GM12878 (cell line): ENCODE measurements at places on chromosomes 16 and 17.

- no peak overlapping the region for H3K27ac ChIP-seq
- H3K27me3 ChIP-seq = no peaks in the 10 kb centered on the region; the same call in none of the 2 replicates
- H3K4me1 ChIP-seq = no peaks in the 10 kb centered on the region
- H3K36me3 ChIP-seq = no peaks in the 10 kb centered on the region
- H3K4me3 ChIP-seq = no peak overlapping the region
- no peak for DNase-seq
Measured at GRCh38 chr16:25689137-25689836, 2.5 kb upstream of the HS3ST4 start.

GRCh38 chr17:82830249-82830661, 9.6 kb downstream of the ZNF750 start:
- DNase-seq = no peak
- H3K4me3 ChIP-seq = no peak overlapping the region
- H3K4me1 ChIP-seq = no peaks in the 10 kb centered on the region
- no peak overlapping the region for H3K27ac ChIP-seq

- no peaks in the 10 kb centered on the region for H3K27me3 ChIP-seq
- H3K27ac ChIP-seq = no peak overlapping the region
- DNase-seq = no peak
- H3K4me1 ChIP-seq = no peaks in the 10 kb centered on the region
Measured at GRCh38 chr16:49158029-49158642, 123.5 kb downstream of the CBLN1 start.

- DNase-seq = no peak
- H3K36me3 ChIP-seq = no peaks in the 10 kb centered on the region
- H3K27me3 ChIP-seq = no peaks in the 10 kb centered on the region; the same call in 1 of the 2 replicates
- no peak overlapping the region for H3K4me3 ChIP-seq
Measured at GRCh38 chr16:751152-752006, 9.2 kb upstream of the MSLN start.

DNA sequence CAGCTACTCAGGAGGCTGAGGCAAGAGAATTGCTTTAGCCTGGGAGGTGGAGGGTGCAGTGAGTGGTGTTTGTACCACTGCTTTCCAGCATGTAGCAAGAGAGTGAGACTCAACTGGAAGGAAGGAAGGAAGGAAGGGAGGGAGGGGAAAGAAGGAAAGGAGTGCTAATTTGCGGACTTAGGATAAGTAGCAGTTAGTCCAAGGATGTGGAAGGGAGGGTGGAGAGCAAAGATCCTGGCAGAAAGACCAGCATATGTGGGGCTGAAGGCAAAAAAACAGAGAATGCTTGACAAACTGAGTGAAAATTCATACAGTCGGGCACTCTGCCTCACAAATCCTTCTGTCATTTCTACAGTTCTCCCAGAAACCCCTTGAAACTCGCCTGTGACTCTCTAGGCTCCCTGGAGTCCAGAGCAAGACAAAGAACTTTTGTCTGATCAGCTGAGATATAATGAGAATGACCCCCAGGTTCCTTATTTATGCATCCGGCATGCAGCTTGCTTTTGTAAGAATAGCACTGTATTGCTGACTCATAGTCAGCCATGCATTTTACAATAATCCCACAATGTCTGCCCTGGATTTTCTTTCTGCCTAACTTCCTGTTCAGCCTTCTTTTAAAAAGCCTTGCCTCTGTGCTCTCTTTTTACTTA, 31.5 kb downstream of the CDK5RAP3 start:
- H3K4me1 ChIP-seq = peaks cover 49% of the 10 kb centered on the region
- H3K27ac ChIP-seq = peak overlapping the region; percentile 85
- H3K36me3 ChIP-seq = no peaks in the 10 kb centered on the region; the same call in 1 of the 2 replicates
- peak; percentile 75 for DNase-seq

DNA sequence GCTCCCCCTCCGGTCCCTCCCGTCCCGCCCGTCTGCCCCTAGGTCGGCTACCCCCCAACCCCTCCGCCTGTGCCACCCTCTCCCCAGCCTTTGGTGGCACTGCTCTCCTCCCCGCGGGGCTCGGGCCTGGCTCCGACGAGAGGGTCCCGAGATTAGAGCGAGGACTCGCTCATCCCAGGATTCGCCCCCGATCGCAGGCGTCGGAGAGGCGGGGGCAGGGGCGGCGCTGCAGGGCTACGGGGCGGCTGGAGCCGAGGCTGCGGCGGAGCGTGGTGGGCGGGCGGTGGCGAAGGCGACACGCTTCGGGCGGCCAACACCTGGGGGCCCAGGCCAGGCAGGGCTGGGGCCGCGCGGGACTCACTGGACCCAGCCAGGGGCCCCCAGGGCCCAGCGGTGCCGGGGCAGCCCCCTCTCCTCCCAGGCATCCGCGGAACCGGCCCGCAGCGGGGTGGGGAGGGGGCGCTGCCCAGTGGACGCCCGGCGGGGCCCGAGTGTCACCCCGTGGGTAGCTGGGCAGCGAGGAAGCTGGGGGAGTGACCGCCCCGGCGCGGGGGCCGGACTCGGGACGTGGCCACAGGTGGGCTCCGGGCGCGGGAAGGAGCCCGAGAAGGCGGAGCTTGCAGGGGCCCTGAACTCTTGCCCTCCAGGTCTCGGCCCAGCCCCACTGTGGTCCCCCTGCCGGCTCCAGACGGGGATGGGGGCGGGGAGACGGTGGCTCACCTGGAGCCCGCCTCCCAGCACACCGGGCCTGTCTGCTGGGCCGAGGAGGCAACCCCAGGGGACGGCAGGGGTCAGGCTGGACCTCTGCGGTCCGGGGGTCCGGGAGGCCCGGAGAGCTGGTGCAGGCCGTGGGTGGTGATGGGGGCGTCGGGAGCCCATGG, 1.5 kb downstream of the MGAT5B start:
- no peak for DNase-seq
- H3K4me3 ChIP-seq = no peak overlapping the region
- H3K4me1 ChIP-seq = no peaks in the 10 kb centered on the region; the same call in 1 of the 2 replicates
- no peaks in the 10 kb centered on the region for H3K36me3 ChIP-seq
- peaks cover 5% of the 10 kb centered on the region for H3K27me3 ChIP-seq
- no peak overlapping the region for H3K27ac ChIP-seq

DNA sequence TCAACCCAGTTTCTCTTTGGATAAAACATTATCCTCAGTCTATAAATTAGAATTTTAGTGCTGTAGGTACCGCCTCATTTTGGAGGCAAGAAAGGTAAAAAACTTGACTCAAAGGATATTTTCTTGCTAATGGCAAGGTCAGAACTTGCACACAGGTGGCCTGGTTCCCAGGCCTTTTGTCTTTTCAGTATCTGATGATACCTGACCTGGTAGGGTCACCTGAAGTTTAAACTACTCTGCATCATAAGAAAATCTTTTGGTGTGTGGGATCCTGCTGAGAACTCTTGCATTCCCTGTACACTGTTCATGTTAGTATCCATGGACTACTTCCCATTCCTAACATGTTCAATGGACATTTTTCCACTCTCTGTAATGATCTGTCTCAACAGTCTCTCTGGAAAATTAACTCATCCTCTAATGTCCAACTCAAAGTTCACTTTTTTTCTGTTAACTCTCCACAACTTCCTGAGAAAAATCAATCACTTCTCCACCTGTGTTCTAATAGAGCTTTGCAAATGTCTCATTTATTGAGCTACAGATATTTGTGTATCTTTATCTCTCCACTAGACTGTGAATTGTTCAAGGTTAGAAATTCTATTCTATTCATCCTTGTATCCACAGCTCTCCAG, 317.1 kb upstream of the SOX9 start:
- H3K27me3 ChIP-seq = no peaks in the 10 kb centered on the region
- H3K36me3 ChIP-seq = no peaks in the 10 kb centered on the region
- no peak for DNase-seq
- H3K4me3 ChIP-seq = no peak overlapping the region
- H3K4me1 ChIP-seq = no peaks in the 10 kb centered on the region

- no peaks in the 10 kb centered on the region for H3K4me1 ChIP-seq
- H3K4me3 ChIP-seq = no peak overlapping the region
- H3K27ac ChIP-seq = no peak overlapping the region
- no peaks in the 10 kb centered on the region for H3K27me3 ChIP-seq
- DNase-seq = no peak
Measured at GRCh38 chr17:71412803-71413202, 708.0 kb upstream of the SOX9 start.

DNA sequence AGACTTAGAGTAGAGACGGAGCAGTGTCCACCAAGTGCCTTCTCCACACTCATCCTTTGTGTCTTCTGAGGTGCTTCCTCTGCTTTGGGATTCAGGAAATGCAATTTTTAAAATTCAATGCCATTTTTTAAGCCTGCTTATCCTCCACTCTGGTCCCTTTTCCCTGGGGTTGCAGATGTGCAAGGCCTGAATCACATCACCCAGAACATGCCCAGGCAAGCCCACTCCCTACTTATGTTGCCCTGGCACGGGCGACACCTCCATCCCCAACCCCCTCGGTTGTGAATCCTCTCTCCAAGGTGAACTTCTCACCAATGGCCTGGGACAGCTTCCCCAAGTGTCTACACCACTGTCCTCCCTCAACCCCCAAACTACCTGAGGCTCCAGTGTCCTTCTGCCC, 116.2 kb downstream of the C17orf67 start:
- no peak for DNase-seq
- H3K27me3 ChIP-seq = no peaks in the 10 kb centered on the region
- H3K36me3 ChIP-seq = no peaks in the 10 kb centered on the region
- H3K4me1 ChIP-seq = no peaks in the 10 kb centered on the region
- H3K4me3 ChIP-seq = no peak overlapping the region

GRCh38 chr17:33640629-33641028, 347.5 kb upstream of the ASIC2 start:
- H3K27ac ChIP-seq = no peak overlapping the region
- no peaks in the 10 kb centered on the region for H3K4me1 ChIP-seq
- no peak overlapping the region for H3K4me3 ChIP-seq
- H3K36me3 ChIP-seq = no peaks in the 10 kb centered on the region
- DNase-seq = no peak
- H3K27me3 ChIP-seq = no peaks in the 10 kb centered on the region

DNA sequence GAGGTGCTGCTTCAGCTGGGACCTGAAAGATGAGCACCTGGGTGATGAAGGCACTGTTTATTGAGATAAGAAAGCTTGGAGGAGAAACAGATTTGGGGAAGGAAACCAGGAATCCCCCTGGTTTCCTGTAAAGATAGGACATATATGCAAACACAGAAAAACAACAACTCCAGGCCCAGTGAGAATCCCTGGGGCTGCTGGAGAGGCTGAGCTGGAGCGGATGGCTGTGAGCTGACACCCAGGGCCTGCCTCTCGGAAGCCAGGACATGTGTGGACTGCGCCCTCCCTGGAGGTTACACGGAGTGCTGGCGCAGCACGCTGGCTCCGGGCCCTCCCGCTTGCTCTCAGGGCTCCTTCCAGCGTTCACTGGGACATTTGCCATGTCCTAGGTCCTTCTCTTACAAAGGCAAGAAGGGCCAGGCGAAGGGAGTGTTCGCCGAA, 57.5 kb downstream of the CYB5B start:
- H3K4me3 ChIP-seq = no peak overlapping the region
- no peaks in the 10 kb centered on the region for H3K27me3 ChIP-seq
- no peaks in the 10 kb centered on the region for H3K36me3 ChIP-seq
- no peak overlapping the region for H3K27ac ChIP-seq
